Activated CD4-positive, CD25-positive, alpha-beta regulatory T cell treated with anti-CD3 and anti-CD28 coated beads, Interleukin-2, amount 50 U/mL, for 72 hours (primary cell): ENCODE measurements at places on chromosomes 6 and 20.

- DNase-seq = no peak
Observed at GRCh38 chr6:120320481-120321162, 971.1 kb upstream of the MAN1A1 start.

- DNase-seq = no peak
Observed at GRCh38 chr6:21501815-21502214, 91.7 kb upstream of the SOX4 start.

GRCh38 chr6:116883005-116883404, 6.0 kb downstream of the RFX6 start:
- DNase-seq = no peak

DNA sequence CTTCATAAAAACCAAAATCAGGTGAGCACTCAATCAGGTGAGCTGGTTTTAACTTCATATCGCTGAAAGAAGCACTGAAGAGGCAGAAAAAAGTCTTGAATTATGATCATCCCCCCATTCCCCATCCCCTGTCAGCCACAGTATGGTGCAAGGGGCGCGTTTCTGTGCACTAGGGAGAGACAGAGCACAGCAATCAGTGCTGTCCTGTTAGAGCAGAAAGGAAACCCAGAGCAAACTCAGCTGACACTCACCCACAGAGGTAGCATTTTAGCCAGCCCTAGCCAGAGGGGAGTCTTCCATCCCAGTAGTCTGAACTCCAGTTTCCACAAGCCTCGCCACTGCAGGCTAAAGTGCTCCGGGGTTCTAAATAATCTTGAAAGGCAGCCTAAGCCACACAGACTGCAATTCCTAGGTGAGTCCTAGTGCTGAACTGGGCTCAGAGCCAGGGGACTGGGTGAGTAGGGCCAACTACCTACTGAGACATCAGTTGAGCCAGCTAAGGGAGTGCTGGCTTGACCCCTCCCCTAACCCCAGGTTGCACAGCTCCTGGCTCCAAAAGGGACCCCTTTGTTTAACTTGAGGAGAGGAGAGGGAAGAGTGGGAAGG, 1352.6 kb upstream of the GJE1 start:
- no peak for DNase-seq

DNA sequence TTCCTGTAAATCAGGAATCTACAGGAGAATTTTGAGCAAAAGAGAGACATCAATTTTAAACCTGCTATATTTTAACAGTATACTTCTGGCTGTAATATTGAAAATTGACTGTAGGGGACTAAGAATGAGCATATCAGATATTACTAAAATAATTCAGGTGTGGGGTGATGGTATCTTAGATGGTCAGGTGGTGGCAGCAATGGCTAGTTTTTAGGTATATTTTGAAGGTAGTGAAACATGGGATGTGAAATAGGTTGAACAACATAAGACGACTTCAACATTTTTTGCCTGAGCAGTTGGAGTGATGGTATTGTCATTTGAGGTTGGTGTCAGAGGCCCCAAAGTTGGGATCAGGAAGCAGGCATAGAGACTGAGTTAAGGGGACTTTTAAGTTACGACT, 32.1 kb downstream of the FAM83B start:
- no peak for DNase-seq
